ENCODE measurements at places on chromosomes 2 and 18. TPM values are rescaled to one million over a fixed set of nuclear protein-coding genes. Genes with fewer than 3 reads are reported as not detected.

- DNase-seq: no peak
These were observed 17.5 kb downstream of the SMAD2 start for GRCh38 chr18:47912794-47913585.

- no peak for DNase-seq
These were observed 175.4 kb upstream of the SIX2 start for GRCh38 chr2:45184606-45185005.

DNA sequence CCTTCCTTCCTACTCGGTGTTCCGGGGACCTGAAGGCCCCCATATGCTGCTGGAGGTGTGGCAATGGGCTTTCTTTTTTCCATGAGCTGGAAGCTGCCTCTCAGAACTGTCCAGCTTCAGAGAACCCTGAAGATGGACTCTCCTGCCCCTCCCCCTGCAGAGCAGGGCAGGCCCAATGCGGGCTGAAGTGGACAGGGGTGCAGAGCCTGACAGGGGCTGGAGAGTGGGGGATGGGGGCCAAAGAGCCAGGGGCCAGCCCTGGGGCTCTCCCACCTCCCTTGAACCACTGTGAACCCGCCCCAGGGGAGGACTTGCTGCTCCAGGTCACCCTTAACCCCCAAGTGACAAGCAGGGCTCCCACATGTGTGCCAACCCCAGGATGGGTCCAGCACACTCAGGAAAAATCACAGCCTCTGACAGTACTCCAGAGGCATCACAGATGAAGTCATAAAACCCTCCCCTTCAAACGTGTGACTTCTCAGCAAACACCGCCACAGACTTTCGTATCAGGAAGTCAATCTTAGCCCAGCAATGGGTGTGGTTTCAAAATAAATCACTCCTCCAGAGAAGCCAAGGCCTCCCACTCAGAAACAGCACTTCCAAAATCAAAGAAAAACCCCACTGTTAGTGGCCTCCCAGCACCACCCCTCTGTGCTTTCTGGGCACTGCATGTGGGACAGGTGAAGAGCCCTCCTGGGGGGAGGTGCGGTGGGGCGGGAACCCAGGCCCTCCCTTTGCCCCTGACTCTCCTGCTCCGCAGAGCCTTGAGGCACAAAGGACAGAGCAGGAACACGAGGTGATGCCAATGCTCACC lies 135.8 kb downstream of the HDAC4 start:
- DNase-seq: no peak

- no peak for DNase-seq
These were observed 128.7 kb downstream of the RNF144A start for GRCh38 chr2:7045601-7046590.

- peak; percentile 17 for DNase-seq
These were observed 4.6 kb downstream of the ARL5A start for GRCh38 chr2:151823651-151824050.

DNA sequence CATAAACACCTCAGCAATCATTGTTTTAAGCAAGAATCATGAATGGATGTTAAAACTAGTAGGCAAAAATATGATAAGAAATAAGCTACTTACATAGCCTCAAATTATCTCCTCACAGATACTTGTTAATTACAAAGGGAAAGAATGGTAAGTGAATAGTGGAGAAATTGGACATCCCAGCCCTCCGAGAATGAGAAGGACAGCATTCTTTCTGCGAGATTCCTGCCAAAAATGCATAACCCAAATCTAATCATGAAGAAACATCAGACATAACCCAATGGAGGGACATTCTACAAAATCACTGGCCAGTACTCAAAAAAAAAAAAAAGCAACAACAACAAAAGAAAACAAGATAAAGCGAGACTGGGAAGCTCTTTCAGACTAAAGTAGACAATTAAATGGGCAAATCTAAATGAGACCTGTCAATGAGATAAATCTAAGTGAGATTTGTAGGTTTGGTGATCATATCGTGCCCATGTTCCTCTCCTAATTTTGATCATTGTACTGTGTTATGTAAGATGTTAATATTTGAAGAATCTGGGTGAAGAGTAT lies 57.9 kb upstream of the GLI2 start:
- no peak for DNase-seq

GRCh38 chr18:59446012-59446411 lies 86.9 kb upstream of the LMAN1 start:
- peak; percentile 62 for DNase-seq

GRCh38 chr18:11040823-11041656 lies 108.3 kb downstream of the PIEZO2 start:
- peak; percentile 83 for DNase-seq

GRCh38 chr18:55268151-55268601 lies 308.9 kb upstream of the CCDC68 start:
- DNase-seq: no peak

GRCh38 chr2:228283491-228284171 lies 102.1 kb upstream of the SPHKAP start:
- DNase-seq: no peak

DNA sequence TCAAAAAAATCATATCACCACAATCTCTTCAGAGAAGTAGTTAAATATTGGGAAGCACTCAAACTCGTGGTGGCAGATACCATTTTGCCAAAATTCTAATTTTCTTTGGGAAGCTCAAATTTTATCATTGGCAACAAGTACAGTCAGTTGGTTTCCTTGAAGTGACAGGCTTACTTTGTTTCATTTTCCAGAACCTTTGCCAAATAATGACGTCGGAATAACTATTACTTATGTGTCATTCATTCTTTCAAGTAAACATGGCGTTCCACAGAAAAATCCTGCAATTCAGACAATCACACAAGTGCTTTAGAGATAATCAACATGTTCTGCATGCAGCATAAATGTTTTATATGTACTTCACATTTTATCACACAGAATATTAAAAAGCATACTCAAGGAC lies 5.4 kb downstream of the TTLL4 start:
- DNase-seq: no peak

Gene KCNK3
- not detected for total RNA-seq

Gene DNAJC10
- total RNA-seq: 96.9 TPM

Gene SPATA3
- total RNA-seq: not detected

Gene PID1
- 4.0 TPM for total RNA-seq

Gene CAPN14
- 0.54 TPM for total RNA-seq

Gene ZFAND2B
- total RNA-seq: 30.0 TPM

Gene UGT1A5
- total RNA-seq: not detected
